ENCODE measurements at places on chromosomes 11 and 22.
A peak's percentile ranks its signal among the peaks of the same experiment; 100 is the strongest.

DNA sequence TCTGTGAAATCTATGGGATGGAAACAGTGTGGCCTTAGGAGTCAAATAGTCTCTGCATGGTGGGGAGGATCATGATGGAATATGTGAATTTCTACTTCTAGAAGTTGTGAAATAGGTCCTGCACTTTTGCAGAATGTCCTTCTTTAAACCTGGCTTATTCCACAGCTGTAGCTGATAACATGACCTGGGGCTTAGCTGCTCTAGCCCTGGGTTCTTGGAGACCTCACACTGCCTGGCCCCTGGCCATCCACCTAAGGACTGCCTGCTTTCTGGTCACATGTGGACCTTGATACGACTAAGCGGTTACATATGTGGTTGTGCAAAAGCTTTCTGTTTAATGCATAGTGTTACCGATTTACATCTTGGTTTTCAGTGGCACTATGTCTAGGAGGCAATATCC is 88.2 kb downstream of the SWAP70 start:
- DNase-seq = peak; percentile 27

GRCh38 chr22:50030297-50031188 is 18.0 kb upstream of the IL17REL start:
- DNase-seq = peak; percentile 83

- no peak for DNase-seq
Observed at GRCh38 chr11:31676280-31676982, 134.7 kb downstream of the PAX6 start.

DNA sequence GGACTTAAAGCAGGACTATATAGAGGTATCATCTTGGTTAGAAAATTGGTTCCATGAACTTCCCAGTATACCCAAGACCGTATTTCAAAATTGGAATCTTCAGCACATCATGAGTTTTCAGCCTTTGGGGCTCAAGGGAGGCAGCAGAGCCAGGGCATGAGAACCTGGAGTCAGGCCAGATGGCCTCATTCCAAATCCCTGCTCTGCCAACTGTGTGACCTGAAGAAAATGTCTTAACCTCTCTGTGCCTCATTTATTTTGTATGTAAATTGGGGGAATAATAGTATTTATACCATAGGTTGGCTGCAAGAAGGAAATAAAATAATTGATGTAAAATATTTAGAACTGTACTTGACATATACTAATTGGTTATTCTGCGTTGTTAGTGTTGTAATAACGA is 987.6 kb downstream of the TBC1D22A start:
- DNase-seq = no peak

DNA sequence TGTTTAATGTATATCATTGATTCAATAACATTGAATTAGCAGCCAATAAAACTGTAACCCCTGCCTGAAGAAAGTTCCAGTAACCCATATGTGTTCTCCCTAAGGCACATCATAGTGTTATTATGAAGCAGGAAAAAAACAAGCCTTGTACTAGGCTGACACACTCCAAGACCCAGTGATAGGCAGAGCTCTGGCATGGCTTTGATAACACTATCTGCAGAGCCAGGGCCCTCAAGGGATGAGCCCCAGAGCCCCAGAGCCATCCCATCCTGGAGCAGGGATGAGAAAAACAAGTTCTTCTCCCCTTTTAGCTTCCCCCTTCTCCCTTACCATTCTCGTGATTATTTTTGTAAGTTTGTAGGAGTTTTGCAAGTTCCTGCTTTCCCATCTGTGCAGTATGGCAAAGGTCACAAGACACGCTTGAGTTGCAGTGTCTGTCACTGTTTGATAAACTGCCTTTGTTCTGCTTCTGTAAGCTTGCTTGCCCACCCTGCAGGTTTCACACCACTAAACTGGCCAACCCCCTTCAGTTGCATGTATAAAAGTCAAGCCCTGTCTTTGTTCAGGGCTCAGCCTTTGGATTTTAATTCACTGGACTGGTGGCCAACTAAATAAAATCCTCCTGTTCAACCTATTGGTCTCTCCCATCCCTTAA is 22.3 kb upstream of the GUCY1A2 start:
- DNase-seq = no peak

All from GM23248 (cell line).